ENCODE measurements at places on chromosomes 2 and 18. TPM values are rescaled to one million over a fixed set of nuclear protein-coding genes. Genes with fewer than 3 reads are reported as not detected.

- peak; percentile 92 for DNase-seq
Observed at GRCh38 chr2:8633735-8634313, 48.0 kb upstream of the ID2 start.

DNA sequence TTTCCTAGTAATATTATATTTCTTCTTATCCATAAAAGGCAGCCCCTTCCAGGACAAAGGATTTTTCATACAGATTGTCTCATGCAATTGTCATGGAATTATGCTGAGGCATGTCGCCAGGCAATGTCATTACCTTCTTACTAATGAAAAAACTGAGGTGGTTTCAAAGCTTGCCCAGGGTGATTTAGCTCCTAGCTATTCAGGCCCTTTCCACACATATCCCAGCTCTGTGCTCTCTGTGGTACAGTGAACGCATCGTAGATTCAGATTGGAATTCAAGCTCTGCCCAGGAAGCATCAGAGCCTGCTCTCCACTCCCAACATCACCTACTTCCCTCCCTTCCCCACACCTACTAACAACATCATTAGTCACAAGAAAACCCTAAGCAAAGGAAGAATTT is 60.1 kb downstream of the ATP8B1 start:
- peak; percentile 59 for DNase-seq

The REG1B gene
- not detected for total RNA-seq

The ZNF532 gene
- total RNA-seq, result 70.2 TPM

DNA sequence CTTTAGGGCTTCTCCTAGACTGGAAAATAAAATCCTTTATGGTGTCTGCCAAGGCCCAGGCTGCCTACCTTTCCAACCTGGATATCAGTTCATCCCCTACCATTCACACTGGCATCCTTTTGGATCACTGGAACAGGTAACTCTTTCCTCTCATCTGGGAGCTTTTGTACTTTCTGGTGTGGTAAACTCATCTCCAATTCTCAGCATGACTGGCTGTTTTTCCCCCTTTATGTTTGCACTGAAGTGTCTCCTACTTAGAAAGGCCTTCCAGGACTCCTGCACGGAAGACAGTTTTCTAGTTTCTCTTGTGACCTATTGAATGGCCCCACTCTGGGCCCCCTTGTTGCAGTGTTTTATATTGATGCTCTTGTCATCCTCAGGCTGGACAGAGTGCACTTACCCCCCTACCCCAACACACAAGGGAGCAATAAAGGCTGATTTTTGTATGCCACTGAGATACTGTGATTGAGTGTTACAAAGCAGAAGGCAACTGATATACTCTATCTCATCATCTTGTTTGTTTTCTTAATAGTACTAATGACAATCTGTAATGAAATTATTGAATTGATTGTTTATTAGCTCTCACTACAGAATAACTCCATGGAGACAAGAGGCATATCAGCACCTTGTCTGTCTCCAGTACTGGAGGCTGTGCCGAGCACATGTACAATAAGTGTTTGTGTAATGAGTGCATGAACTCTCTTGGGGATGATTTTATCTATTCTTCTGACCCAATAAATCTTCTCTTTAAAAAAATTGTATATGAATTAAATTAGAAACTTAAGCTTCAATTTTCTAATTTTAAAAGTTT is 129.9 kb downstream of the PIEZO2 start:
- no peak for DNase-seq

DNA sequence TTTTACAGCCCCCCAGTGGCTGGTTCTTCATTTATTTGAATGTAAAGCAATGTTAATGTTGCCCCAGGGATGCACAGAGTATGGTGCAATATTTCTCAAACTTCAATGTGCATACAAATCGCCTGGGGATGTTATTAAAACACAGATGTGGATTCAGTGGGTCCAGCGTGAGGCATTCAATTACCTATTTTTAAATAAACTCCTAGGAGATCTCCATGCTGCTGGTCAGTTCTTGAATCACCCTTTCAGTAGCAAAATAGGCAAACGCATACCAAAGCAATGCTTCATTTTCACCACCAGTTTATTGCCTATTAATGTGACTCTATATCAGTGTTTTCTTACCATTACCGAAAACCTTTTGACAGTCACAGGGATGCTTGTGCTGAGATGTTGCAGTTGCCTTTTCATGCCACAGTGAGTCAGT is 530.7 kb downstream of the CBLN2 start:
- DNase-seq, result no peak

DNA sequence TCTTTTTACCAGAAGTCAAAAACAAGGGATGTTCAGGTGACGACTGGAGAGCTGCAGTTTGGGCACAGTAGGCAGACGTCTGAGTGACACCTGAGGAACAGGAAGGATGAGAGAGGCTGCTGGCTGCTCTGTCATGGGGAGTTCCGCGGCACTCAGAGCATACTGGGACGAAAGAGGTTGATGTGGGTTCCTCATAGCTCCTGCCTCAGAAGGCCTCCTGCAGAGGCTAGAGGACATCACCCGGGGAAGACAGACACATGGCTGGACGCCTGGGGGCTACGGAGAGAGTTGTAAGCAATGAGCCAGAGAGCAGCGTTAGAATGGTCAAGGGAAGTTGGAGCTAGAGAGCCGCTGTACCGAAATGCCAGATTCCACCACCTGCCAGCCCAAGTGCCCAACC is 45.1 kb upstream of the GLI2 start:
- no peak for DNase-seq

DNA sequence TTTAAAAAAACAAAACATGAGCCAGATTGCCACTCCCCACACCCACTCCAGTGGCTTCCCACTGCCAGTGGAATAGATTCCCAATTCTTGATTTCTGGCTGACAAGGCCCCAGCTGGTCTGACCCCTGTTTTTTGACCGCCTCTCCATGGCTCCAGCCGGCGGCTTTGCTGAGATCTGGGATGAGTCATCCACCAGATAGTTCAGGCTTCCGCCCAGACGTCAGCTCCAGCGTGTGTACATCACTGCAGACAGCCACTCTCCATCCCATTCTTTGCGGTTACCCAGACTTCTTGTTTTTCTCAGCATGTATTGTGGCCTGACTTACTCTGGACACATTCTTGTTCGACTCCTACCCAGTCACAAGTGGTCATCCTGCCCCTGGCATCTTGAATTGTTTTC is 227.9 kb downstream of the GBX2 start:
- DNase-seq, result no peak

GRCh38 chr2:160581035-160581434 is 87.4 kb upstream of the RBMS1 start:
- DNase-seq, result no peak

- no peak for DNase-seq
Observed at GRCh38 chr2:100281521-100282438, 40.5 kb downstream of the LONRF2 start.

The SOX11 gene
- 17.1 TPM for total RNA-seq

DNA sequence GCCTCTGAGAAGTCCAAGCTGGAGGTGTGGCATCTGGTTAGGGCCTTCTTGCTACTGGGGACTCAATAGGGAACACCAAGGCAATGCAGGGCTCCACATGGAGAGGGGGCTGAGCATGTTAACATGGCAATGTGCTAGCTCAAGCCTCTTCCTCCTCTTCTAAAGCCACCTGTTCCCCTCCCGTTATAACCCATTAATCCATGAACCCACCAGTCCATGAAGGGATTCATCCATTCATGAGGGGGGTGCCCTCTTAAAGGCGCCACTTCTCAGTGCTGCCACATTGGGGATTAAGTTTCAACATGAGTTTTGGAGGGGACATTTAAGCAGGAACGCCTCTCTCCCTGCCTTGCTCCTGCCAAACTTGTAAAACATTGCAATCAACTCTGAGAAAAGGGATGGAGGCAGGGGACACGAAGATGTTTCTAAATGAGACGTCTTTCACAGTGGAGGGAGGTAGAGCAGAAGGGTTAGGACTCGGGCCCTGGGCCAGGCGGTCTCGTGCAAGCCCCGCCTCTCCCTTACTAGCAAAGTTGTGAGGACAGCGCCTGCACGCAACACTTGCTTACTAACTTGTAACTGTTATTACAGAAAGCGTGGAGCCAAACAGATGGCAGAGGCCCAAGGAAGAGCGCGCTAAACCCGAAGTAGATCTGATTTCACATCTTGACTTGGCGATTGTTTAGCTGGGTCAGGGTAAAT is 118.2 kb upstream of the ZNF516 start:
- no peak for DNase-seq

DNA sequence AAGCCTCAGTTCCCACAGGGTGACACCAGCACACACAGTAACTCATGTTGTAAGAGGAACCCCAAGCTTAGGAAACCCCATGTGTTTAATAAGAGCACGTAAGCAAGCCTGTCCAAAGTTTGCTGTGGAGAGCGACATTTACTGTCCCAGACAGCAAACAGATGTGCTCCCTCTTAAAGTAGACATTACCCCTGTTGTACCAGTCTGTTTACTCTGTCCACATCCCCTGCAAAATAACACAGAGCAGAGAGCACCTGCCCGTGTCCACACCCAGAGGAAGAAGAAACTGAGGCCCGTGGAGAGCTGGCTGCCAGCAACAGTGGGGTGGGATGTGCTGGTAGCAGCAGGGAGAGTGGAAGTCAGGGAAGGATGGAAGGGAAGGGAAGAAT is 243.5 kb downstream of the GBX2 start:
- no peak for DNase-seq

The SERPINB13 gene
- not detected for total RNA-seq

DNA sequence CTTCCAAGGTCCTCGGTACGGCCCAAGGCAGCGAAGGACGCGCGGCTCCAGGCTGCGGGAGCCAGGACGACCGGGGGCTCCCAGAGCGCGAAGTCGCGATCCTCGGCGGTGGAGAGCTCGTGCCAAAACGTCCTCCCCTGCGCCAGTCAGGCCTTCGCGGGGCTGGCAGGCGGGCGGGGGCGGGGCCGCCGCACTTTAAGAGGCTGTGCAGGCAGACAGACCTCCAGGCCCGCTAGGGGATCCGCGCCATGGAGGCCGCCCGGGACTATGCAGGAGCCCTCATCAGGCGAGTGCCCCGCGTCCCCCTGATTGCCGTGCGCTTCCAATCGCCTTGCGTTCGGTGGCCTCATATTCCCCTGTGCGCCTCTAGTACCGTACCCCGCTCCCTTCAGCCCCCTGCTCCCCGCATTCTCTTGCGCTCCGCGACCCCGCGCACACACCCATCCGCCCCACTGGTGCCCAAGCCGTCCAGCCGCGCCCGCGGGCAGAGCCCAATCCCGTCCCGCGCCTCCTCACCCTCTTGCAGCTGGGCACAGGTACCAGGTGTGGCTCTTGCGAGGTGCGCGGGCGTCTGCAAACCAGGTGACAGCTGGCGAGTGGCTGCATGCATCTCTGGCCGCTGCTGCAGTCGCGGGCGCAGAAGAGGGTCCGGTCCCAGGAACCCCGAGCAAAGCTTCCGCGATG is at the start of gene CIDEA:
Gene CIDEA, plus strand, starts transcription at position 226 of the 684 bp plus-strand sequence. Its CDS starts 23 bp downstream, at position 249.
- DNase-seq, result no peak

GRCh38 chr18:22475426-22476100 is 57.8 kb upstream of the CTAGE1 start:
- DNase-seq, result no peak

The ASXL3 gene
- under 0.01 TPM for total RNA-seq

DNA sequence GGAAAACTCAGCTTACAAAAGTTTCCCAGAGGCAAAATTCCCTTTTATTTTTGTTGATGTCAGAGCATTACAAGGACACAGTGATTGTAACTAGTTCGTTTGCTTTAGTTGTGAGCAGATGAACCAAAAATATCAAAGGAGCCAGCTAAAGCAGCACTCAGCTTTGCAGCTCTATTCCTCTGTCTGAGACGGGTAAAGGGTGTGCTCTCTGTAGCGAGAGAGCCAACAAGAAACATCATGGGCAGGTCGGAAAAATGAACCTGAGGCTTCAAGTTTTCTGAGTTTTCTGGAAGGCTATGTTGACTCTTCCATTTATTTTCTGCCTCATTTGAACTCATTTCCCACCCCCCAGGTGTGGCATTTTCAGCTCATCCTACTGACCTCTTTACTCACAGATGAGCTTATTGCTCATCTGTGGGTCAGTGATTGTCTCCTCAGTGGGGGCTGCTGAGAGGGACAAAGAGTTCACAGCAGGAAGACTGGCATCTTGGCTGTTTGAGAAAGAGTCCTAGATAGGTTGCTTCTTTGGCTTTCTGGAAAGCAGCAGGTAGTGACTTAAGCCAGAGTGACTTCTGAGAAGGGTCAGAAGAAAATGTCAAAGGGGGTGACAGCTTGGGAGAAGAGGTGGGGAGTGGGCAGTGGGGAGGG is 66.6 kb upstream of the EPC2 start:
- no peak for DNase-seq

The USP40 gene
- 33.6 TPM for total RNA-seq

GRCh38 chr2:31386648-31387047 is 27.9 kb downstream of the XDH start:
- DNase-seq, result no peak

- no peak for DNase-seq
Observed at GRCh38 chr2:161415034-161415986, 787 bp upstream of the TBR1 start.

The NEU4 gene
- total RNA-seq, result not detected

DNA sequence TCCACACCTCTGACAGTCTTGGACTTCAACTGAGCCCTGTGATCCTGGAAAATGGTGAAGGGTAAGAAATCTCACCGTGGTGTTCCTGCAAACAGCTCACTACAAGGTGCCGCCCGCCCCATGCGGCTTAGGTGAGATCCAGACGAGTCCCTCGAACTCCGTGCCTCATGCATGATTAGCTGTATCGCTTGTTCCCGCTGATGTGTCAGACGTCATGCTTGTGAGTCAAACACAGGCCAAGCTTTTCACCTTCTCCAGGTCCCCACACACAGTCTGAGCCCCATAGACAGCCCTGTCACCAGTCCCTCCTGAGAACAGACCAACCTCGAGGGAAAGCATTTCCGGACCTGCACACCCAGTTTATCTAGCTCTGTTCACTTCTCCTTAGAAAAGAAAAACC is 740.5 kb downstream of the GALR1 start:
- no peak for DNase-seq

- DNase-seq, result no peak
Observed at GRCh38 chr2:79640001-79640400, 127.2 kb downstream of the CTNNA2 start.

DNA sequence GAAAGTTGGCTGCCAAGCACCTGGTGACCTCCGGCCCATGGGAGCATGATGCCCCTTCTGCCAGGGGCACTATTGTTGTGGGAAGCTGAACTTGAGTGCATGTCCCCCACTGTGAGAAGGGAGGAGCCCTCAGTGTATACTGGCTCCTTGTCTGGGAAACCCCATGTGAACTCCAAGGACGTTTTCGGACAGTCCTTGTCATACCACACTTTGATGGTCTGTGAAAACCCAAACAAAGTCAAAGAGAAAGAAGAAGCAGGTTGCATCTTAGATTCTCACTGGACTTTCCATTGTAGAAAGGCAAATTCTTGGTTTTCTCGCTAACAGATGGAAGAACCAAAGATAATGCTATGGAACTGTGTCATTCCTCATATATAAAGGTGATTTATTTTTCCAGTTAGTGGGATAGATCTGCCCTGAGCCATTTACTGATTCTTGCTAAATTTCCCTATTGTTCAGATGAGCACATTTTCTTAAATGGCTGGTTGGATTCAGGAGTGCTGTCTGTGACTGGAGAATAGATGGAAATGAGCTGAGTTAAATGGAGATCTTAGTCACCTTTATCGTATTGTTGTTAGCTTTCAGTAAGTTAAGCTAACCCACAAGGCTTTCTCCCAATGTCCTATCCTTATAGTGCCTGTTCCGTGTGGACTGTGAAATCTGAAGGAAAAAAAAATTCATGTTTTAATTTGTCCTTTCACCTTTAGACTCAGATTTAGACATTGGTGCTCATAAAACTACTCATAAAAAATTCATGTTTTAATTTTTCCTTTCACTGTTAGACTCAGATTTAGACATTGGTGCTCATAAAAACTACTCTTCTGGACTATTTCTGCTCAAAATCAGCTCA is 166.6 kb downstream of the ACTR3 start:
- no peak for DNase-seq

The SLC8A1 gene
- total RNA-seq, result 10.6 TPM
